ENCODE measurements at places on chromosomes 6 and 20. TPM values are rescaled to one million over a fixed set of nuclear protein-coding genes. Genes with fewer than 3 reads are reported as not detected.

GRCh38 chr6:77097940-77098339, 365.4 kb downstream of the HTR1B start:
- H3K4me1 ChIP-seq = no peaks in the 10 kb centered on the region
- no peak overlapping the region for H3K27ac ChIP-seq
- no peak overlapping the region for H3K4me3 ChIP-seq
- no peaks in the 10 kb centered on the region for H3K27me3 ChIP-seq

DNA sequence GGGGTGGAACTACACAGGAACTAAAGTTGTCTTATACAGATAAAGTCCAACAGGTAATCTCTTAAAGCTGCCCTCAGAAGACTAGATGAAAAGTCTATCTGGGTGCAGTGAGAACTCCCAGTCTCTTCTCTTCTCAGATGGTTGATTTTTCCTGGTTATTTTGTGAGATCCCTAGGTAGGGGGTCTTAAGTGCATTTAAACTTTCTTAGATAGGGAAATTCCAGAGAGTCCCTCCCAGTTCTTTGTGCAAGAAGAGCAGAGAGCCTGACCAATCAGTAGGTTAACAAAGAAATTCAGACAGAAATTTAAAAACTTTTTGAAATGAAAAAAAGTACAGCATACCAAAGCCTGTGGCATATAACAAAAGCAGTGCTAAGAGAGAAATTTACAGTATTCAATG, 2.0 kb upstream of the GABRR2 start:
- H3K4me3 ChIP-seq = no peak overlapping the region
- peaks cover 7% of the 10 kb centered on the region for H3K4me1 ChIP-seq
- no peaks in the 10 kb centered on the region for H3K36me3 ChIP-seq
- DNase-seq = no peak
- no peaks in the 10 kb centered on the region for H3K27me3 ChIP-seq
- no peak overlapping the region for H3K27ac ChIP-seq

- DNase-seq = peak; percentile 60
- no peaks in the 10 kb centered on the region for H3K27me3 ChIP-seq
- H3K4me3 ChIP-seq = peak overlapping the region; percentile 70
- H3K36me3 ChIP-seq = no peaks in the 10 kb centered on the region
- H3K4me1 ChIP-seq = peaks cover 6% of the 10 kb centered on the region
Measured at GRCh38 chr6:27188885-27189418, 58.5 kb upstream of the PRSS16 start.

- peaks cover 22% of the 10 kb centered on the region for H3K4me1 ChIP-seq
- H3K27me3 ChIP-seq = no peaks in the 10 kb centered on the region
- no peaks in the 10 kb centered on the region for H3K36me3 ChIP-seq
Measured at GRCh38 chr6:38346291-38347079, 293.2 kb downstream of the BTBD9 start.

- no peak overlapping the region for H3K4me3 ChIP-seq
- no peaks in the 10 kb centered on the region for H3K36me3 ChIP-seq
- peaks cover 25% of the 10 kb centered on the region for H3K27me3 ChIP-seq
Measured at GRCh38 chr6:2542858-2543218, 207.9 kb downstream of the MYLK4 start.

DNA sequence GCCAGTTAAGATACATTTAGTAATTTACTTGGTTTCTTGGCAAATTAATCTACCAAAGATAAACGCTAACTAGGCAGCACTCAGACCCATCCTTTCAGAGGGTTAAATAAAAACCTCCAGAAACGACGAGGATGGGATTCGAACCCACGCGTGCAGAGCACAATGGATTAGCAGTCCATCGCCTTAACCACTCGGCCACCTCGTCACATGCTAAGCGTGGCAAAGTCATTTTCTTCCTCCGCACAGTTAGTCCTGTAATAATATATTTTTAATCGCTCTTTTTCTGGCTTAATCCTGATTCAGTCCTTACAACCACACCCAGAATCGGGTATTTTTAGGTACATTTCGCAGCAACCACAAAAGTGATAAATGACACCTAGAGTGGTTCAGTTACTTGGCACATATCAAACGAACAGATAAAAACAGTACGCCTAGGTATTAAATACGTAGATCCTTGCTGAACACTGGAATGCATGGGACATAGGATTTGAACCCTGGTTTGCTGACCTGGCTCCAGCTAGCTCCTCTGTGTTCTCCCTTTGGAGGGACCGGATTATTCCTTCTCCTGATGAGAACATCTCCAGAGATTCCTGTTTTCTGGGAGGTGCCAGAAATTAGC, 71.6 kb downstream of the GPX5 start:
- H3K27me3 ChIP-seq = no peaks in the 10 kb centered on the region
- no peak overlapping the region for H3K27ac ChIP-seq
- peak; percentile 40 for DNase-seq
- H3K4me3 ChIP-seq = peak overlapping the region; percentile 49

GRCh38 chr6:33189164-33189563, 3.1 kb downstream of the COL11A2 start:
- no peak for DNase-seq
- no peaks in the 10 kb centered on the region for H3K27me3 ChIP-seq
- H3K36me3 ChIP-seq = no peaks in the 10 kb centered on the region
- no peak overlapping the region for H3K4me3 ChIP-seq

DNA sequence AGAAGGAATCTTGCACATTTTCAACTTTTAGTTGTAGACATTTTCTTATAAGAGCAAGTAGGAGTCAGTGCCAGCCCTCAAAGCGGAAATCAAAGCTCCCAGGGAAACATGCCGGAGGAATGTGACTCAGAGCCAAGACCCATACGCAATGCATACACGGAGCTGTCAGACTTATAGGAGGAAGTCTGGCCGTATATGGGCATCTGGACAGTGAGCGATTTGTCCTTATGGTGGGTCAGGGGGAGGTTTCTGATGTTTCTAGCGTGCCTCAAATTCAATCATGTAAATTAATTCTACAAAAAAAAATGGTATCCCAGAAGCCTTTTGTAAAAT, 3.6 kb upstream of the CCN2 start:
- 0 out of 2 replicates have a peak overlapping the region, but pooled peaks have one; percentile 1 for H3K4me3 ChIP-seq
- peaks cover 7% of the 10 kb centered on the region for H3K36me3 ChIP-seq
- H3K4me1 ChIP-seq = peaks cover 7% of the 10 kb centered on the region
- no peak for DNase-seq

- no peak overlapping the region for H3K4me3 ChIP-seq
- peaks cover 4% of the 10 kb centered on the region for H3K4me1 ChIP-seq
- H3K36me3 ChIP-seq = peaks cover 27% of the 10 kb centered on the region
- no peak overlapping the region for H3K27ac ChIP-seq
- no peaks in the 10 kb centered on the region for H3K27me3 ChIP-seq
- DNase-seq = no peak
Measured at GRCh38 chr6:44453146-44453545, 65.6 kb downstream of the CDC5L start.

GRCh38 chr6:39063526-39063925, 14.9 kb downstream of the GLP1R start:
- H3K4me3 ChIP-seq = no peak overlapping the region
- H3K27ac ChIP-seq = no peak overlapping the region
- no peak for DNase-seq
- no peaks in the 10 kb centered on the region for H3K36me3 ChIP-seq

DNA sequence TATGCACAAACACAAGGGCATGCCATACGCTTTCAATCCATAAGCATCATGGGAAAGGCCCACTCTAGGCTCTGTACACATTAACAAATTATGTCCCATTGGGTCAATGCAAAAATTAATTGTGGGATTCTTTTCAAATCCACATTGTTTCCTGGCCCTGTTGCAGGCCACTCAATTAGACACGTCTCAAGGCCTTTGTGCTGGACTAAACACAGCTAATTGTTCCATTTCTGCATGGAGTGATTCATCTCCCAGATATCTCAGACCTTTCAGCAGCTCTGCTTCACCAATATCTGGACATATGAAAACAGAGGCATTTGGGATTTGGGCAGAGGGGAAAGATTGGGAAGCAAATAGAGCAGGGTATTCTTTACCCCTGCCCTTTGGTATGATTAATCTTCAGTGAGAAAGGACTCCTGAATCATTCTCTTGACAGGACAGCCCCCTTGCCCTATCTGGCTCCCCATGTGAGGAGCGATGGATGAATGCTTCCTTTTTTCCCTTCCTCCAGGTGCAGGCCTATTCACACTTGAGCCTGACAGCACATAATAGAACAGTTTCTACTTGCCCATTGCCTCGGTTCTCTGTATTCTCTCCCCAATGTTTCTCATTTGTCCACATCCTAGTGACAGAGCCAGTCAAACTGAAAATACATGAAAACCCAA, 547.6 kb downstream of the HAO1 start:
- no peak overlapping the region for H3K4me3 ChIP-seq
- no peak overlapping the region for H3K27ac ChIP-seq
- H3K36me3 ChIP-seq = no peaks in the 10 kb centered on the region
- H3K27me3 ChIP-seq = no peaks in the 10 kb centered on the region
- H3K4me1 ChIP-seq = no peaks in the 10 kb centered on the region
- no peak for DNase-seq

DNA sequence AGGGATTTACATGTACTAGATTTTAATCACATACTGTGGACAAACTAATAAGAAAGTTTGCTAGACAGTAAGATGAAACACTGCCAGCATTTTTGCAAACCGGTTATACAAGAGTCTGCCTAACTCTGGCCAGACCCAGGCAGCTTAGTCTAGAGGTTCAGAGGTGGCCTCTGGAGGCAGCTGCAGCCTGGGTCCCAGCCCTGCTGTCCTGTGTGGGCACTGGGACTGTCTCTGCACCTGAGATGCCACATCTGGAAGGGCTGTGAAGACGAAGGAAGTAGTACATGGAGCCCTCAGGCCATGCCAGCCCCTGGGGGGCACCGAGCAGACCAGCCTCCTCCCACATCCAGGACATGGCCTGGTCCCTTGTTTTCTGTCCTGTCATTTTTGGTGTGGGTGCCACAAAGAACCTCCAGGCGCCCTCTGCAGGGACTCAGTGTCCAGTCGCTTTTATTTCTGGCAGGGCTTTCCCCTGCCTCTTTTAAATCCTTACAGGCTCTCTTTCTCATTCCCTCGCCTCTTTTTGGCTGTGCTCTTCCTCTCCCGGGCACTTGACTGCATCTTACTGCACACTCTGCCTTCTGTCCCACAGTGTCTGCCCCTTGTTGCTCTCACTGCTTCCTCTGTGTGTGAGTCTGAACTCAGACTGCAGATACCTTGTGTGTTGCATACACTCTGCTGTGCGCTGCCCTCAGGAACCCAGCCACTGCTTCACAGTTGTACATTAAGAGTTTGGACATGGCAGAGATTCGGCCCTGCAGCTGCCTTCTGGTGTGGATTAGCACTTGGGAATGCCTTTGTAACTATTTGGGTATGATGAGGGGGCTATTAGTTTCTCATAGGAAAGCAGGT, 216.7 kb downstream of the ZDHHC14 start:
- H3K27me3 ChIP-seq = no peaks in the 10 kb centered on the region
- H3K4me3 ChIP-seq = no peak overlapping the region
- H3K36me3 ChIP-seq = no peaks in the 10 kb centered on the region
- H3K4me1 ChIP-seq = no peaks in the 10 kb centered on the region
- no peak overlapping the region for H3K27ac ChIP-seq

DNA sequence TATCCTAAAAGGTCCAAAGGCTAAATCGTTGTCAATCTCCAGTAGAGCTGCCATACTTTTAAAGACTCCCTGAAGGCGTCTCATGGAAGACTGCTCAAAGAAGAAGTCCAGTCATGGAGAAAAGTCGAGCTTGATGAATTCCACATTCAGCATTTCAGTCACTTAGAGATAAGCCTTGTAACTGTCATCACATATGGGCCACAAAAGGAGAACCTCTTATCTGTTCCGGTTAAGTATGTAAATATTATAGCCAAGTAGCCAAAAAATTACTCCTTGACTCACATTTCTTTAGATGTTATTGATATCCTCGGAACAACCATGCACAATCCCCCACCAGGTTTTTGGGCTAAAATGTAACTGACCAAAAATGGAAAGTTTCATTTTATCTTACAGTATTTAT, 9.8 kb upstream of the CNKSR3 start:
- no peaks in the 10 kb centered on the region for H3K36me3 ChIP-seq
- no peak for DNase-seq
- no peaks in the 10 kb centered on the region for H3K4me1 ChIP-seq
- H3K4me3 ChIP-seq = no peak overlapping the region

DNA sequence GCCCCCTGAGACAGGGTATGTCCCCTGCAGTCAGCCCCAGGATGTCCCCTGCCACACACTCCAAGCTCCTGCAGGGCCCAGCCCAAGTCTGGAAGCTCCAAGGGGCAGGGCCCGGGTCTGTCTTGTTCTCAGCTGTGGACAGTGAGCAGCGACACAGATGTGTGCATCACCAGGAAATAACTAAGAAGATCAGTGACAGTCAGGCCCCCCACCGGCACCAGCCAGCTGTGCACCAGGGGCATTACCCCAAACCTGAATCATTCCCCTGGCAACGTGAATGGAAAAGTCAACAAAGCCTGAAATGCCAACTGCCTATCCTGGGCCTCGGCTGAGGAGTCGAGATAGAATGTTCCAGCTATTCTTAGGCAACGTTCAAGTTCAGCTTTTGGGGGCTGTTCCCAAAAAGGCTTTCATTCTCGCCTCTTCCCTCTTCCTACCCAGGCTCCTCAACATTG, 105.0 kb downstream of the PREX1 start:
- DNase-seq = no peak
- no peaks in the 10 kb centered on the region for H3K4me1 ChIP-seq
- H3K27ac ChIP-seq = no peak overlapping the region
- H3K27me3 ChIP-seq = no peaks in the 10 kb centered on the region

- H3K27me3 ChIP-seq = no peaks in the 10 kb centered on the region
- no peak overlapping the region for H3K27ac ChIP-seq
- H3K36me3 ChIP-seq = no peaks in the 10 kb centered on the region
- no peaks in the 10 kb centered on the region for H3K4me1 ChIP-seq
Measured at GRCh38 chr20:15075586-15075985, 738.2 kb upstream of the FLRT3 start.

- H3K27ac ChIP-seq = no peak overlapping the region
- no peaks in the 10 kb centered on the region for H3K4me1 ChIP-seq
- no peak overlapping the region for H3K4me3 ChIP-seq
- H3K27me3 ChIP-seq = no peaks in the 10 kb centered on the region
- no peaks in the 10 kb centered on the region for H3K36me3 ChIP-seq
Measured at GRCh38 chr20:10492065-10492464, 57.0 kb downstream of the SLX4IP start.

DNA sequence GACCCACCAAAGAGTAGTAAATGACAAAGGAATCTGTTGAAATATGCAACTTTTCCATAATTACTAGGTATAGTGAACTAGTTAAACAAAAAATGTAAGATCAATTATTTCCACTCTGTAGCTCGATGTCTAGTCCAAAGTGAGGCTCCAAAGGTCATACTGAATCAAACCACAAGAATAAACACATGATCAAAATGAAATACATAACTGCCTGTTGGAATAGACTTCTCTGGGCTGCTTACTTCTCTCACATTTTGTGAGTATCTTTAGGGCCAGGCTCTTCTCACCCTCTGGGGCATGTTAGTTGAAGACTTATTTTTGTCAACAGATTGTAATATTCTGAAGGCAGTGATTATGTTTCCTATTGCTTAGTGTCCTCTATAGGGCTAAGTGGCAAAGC, 103.7 kb upstream of the TMEM170B start:
- no peaks in the 10 kb centered on the region for H3K36me3 ChIP-seq
- no peak for DNase-seq
- peak overlapping the region; percentile 65 for H3K27ac ChIP-seq
- H3K27me3 ChIP-seq = no peaks in the 10 kb centered on the region
- H3K4me3 ChIP-seq = no peak overlapping the region

PRRT1 gene
- 1.2 TPM for polyA plus RNA-seq

TMEM244 gene
- 3.8 TPM for polyA plus RNA-seq

TPD52L1 gene
- polyA plus RNA-seq = 0.13 TPM

PEX3 gene
- 14.1 TPM for polyA plus RNA-seq

SLC22A2 gene
- not detected for polyA plus RNA-seq

NKX2-2 gene
- polyA plus RNA-seq = not detected

EBF4 gene
- polyA plus RNA-seq = 15.9 TPM

SLC22A16 gene
- polyA plus RNA-seq = not detected

SAMD10 gene
- polyA plus RNA-seq = 11.0 TPM

MCCD1 gene
- not detected for polyA plus RNA-seq

GGTLC1 gene
- not detected for polyA plus RNA-seq

POU5F1 gene
- polyA plus RNA-seq = not detected

SIRPD gene
- not detected for polyA plus RNA-seq
